Transverse colon (tissue), 4 donors: ENCODE measurements at places on chromosomes 2 and 18. TPM values are rescaled to one million over a fixed set of nuclear protein-coding genes. Genes with fewer than 3 reads are reported as not detected.

SLC66A2 gene
- total RNA-seq, result 107 TPM

C2orf66 gene
- not detected for total RNA-seq

- DNase-seq, result no peak
Observed at GRCh38 chr2:100650151-100650550, 87.4 kb downstream of the PDCL3 start.

DNA sequence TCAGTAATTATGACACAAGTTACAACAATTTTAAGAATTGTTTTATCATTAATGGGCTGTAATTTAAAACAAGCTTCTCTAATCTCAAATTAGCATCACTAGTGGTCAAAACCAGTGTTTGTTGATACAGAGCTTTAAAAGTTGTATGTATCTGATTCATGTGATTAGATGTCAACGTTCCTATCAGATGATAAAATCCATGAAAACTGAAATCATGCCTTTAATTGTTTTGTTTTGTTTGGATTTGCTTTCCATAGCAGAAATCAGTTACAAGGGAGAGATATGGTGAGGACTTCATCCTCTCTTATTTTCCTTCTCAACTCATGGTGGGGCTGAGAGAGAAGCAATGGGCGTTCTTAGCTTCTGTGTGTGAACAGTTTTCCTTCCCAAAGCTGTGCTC lies 469.6 kb downstream of the PID1 start:
- DNase-seq, result no peak

- DNase-seq, result no peak
Observed at GRCh38 chr18:62852851-62853250, 137.5 kb downstream of the PHLPP1 start.

DNA sequence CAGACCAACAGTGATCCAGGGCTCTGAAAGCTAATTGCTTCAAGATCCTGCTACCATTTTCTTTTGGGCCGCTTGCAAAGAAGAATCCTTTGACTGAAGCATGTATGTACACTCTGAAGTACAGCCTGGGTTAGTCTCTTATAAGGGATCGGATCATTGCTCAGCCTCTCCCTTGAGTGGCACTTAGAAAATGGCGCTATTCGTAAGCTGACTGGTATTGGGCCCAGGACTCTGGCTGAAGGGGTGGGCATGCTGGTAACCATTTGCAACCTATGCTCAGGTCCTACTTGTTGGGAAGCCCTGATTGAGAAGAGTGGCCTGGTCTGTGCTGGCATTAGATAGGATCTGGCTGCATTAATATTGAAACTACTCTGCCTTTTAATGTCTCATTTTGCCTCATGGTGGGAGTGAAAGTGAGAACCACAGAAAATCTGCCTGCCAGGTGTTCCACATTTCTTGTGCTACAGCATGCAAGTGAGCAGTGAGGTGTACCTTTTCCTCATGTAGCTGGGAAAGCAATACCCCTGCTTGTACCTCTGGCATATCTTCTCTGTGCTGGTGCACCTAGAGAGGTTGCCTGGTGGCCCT lies 661 bp upstream of the MGAT5 start:
- no peak for DNase-seq
